ENCODE measurements at places on chromosomes 16 and 17.

DNA sequence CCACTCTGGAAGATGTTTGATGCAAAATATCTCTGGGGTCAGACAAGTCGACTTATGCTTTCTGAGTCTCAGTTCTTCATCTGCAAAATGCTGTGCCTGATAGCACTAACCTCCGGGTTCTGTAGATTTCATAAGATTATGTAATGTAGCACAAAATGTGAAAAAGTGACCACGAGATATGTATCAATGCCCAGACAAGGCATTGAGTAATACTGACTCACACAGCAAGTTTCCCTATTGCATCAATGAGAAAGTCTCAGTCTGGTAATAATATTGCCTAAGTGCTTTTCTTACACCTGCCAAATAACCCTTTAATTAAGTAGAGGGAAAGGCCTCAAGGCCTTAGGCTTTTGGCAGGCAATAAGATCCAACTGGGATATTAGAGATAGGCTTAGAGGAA is 41.4 kb upstream of the MMP2 start:
- no peaks in the 10 kb centered on the region for H3K36me3 ChIP-seq
- H3K4me3 ChIP-seq: no peak overlapping the region
- H3K4me1 ChIP-seq: peaks cover 12% of the 10 kb centered on the region
- H3K27me3 ChIP-seq: peaks cover 21% of the 10 kb centered on the region
- H3K27ac ChIP-seq: peak overlapping the region; percentile 51

GRCh38 chr16:57389087-57389468 is 15.5 kb upstream of the CCL17 start:
- peaks cover 11% of the 10 kb centered on the region for H3K4me1 ChIP-seq
- no peak for DNase-seq
- H3K27me3 ChIP-seq: peaks cover 11% of the 10 kb centered on the region
- H3K36me3 ChIP-seq: no peaks in the 10 kb centered on the region
- H3K27ac ChIP-seq: no peak overlapping the region
- H3K4me3 ChIP-seq: no peak overlapping the region

DNA sequence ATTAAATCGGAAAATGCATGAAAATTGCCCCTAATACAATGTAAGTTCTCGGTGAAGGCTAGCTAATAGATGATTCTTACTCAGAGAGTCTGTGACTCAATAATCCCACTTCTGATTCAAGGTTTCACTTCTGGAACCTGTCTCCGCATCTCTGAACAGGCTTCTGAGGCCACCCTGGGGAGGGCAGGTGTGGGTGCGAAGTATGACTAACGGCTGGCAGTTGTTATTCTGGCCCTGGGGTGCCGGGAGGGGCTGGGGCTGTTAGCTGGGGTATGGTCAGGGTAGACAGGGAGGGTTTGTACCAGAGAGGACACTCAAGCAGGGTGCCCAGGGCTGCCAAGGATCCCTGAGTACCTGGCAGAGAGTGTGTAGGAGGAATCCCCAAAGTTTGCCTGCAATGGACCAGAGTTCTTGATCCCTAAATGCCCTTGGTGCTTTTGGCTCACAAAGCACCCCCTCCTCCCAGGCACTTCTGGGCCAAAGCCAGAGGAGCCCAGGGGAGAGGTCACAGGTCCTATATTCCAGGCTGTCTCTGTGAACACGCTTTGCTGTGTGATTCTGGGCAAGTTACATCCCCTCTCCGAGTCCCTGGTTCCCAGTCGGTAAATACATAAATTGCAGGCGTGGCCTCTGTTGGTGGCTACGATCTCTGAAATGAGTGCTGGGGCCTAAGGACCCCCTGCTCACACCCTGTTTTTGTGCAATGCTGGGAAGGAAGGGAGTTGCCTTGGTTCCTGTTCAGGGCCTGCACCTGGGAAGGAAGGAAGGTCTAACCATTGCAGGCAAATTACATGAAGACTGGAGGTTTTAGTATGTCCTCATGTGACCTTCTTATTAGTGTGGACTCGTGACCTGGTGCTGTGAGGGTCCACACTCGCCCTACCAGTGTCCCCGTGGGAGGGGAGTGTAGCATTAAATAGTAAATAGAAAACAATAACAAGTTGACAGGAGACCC is 49.9 kb upstream of the CPNE2 start:
- no peak overlapping the region for H3K27ac ChIP-seq
- H3K4me1 ChIP-seq: peaks cover 12% of the 10 kb centered on the region
- no peaks in the 10 kb centered on the region for H3K27me3 ChIP-seq
- peaks cover 5% of the 10 kb centered on the region for H3K36me3 ChIP-seq
- DNase-seq: no peak

GRCh38 chr16:35598696-35599332 is 2139.4 kb downstream of the TP53TG3F start:
- H3K27me3 ChIP-seq: no peaks in the 10 kb centered on the region
- H3K4me3 ChIP-seq: peak overlapping the region; percentile 42
- DNase-seq: no peak

- no peak overlapping the region for H3K27ac ChIP-seq
- no peak overlapping the region for H3K4me3 ChIP-seq
- H3K36me3 ChIP-seq: no peaks in the 10 kb centered on the region
- peaks cover 9% of the 10 kb centered on the region for H3K4me1 ChIP-seq
- no peaks in the 10 kb centered on the region for H3K27me3 ChIP-seq
These were observed 490.5 kb upstream of the CDH5 start for GRCh38 chr16:65876056-65876408.

DNA sequence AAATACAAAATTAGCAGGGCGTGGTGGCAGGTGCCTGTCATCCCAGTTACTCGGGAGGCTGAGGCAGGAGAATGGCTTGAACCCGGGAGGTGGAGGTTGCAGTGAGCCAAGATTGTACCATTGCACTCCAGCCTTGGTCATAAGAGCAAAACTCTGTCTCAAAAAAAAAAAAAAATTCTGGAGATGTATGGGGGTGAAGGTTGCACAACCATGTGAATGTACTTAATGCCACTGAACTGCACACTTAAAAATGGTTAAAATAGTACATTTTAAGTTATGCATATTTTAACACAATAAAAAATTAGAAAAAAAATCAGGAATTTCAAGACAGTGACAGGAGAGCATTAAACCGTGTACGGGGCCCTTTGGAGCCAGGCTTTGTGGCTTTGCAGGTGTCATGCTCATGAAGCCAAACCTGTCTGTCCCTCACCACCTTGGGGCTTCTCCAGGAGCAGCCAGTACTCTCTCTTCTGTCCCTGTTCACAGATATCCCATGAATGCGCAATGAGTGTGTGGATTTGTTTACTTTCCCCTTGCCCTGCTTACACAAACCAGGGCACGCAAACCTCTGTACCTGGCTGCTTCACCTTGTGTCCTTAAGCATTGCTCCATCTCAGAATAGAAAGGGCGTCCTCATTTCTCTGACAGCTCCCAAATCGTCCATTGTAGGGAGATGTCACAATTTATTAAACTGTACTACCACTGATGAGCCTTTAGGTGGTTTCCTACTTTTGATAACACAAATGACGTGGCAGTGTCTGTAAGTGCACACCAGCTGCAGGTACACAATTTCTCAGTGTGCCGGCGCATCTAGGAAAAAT is 58.2 kb upstream of the CBX4 start:
- no peak overlapping the region for H3K27ac ChIP-seq
- no peaks in the 10 kb centered on the region for H3K4me1 ChIP-seq

- peaks cover 26% of the 10 kb centered on the region for H3K36me3 ChIP-seq
- no peak for DNase-seq
- H3K4me3 ChIP-seq: no peak overlapping the region
- H3K4me1 ChIP-seq: no peaks in the 10 kb centered on the region
- H3K27me3 ChIP-seq: no peaks in the 10 kb centered on the region
These were observed 40.7 kb downstream of the COTL1 start for GRCh38 chr16:84577034-84577803.

All from keratinocyte (primary cell).